ENCODE measurements at places on chromosomes 16 and 17. TPM values are rescaled to one million over a fixed set of nuclear protein-coding genes. Genes with fewer than 3 reads are reported as not detected.

The IL32 gene
- 36.3 TPM for total RNA-seq

- no peak overlapping the region for H3K4me3 ChIP-seq
- H3K4me1 ChIP-seq, result peaks cover 61% of the 10 kb centered on the region
- no peaks in the 10 kb centered on the region for H3K36me3 ChIP-seq
- H3K27me3 ChIP-seq, result no peaks in the 10 kb centered on the region
Measured at GRCh38 chr16:56295059-56295665, 103.9 kb downstream of the GNAO1 start.

- H3K27me3 ChIP-seq, result no peaks in the 10 kb centered on the region
- no peak for DNase-seq
- peaks cover 15% of the 10 kb centered on the region for H3K4me1 ChIP-seq
- no peak overlapping the region for H3K27ac ChIP-seq
Measured at GRCh38 chr17:76327696-76328095, 19.6 kb upstream of the QRICH2 start.

GRCh38 chr17:13525876-13526275 is 75.9 kb downstream of the HS3ST3A1 start:
- no peak overlapping the region for H3K27ac ChIP-seq
- peaks cover 5% of the 10 kb centered on the region for H3K27me3 ChIP-seq
- no peak for DNase-seq

Data from left ventricle myocardium inferior (tissue), 1 donor.